HTR-8/SVneo (cell line): ENCODE measurements at places on chromosomes 7 and 10.

- DNase-seq, result no peak
These were observed 30.4 kb upstream of the CDK13 start for GRCh38 chr7:39919646-39920045.

DNA sequence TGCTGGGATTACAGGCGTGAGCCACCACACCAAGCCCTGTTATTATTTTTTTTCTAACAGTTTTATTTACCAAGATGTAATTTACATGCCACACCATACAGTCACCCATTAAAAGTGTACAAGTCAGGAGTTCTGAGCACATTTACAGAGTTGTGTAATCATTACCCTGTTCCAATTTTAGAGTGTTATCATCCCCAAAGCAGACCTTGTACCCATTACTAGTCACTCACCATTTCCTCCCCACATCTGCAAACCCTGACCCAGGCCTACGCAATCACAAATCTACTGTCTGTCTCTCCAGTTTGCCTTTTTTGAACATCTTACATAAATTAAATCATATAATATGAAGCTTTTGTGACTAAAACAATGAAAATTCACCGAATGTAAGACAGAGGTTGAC lies 402.9 kb upstream of the FOXK1 start:
- DNase-seq, result no peak

DNA sequence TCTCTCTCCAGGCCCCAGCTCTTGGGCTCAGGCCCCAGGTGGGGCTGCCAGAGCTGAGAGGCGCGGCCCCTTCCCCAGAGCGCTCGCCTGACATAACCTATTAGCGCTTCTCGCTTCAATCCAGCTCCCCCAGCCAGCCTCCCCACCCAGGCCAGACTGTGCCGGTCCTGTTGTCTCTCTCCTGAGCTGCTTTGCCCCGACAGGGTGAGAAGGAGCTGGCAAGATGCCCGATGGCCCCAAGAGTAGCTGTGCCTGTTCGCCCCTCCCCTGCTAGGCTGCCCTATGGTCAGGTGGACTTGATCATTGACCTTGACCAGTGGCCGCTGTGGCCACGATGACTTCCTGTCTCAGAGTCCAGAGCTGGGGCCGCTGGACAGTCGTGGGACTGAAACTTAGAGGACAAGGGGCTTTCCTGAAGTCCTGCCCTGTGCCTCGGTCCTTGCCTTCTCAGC lies 9.1 kb downstream of the TMEM270 start:
- DNase-seq, result no peak

- no peak for DNase-seq
These were observed 274.1 kb downstream of the PRPF18 start for GRCh38 chr10:13860886-13861285.

- no peak for DNase-seq
These were observed 262.8 kb upstream of the TCERG1L start for GRCh38 chr10:131574363-131574706.

GRCh38 chr7:71237945-71238344 lies 106.0 kb downstream of the GALNT17 start:
- DNase-seq, result no peak

- DNase-seq, result no peak
These were observed 725.2 kb downstream of the SUGCT start for GRCh38 chr7:40859965-40860543.

- DNase-seq, result no peak
These were observed 12.9 kb downstream of the SGCE start for GRCh38 chr7:94642838-94643653.

GRCh38 chr7:111229181-111229740 lies 138.3 kb downstream of the LRRN3 start:
- DNase-seq, result no peak

DNA sequence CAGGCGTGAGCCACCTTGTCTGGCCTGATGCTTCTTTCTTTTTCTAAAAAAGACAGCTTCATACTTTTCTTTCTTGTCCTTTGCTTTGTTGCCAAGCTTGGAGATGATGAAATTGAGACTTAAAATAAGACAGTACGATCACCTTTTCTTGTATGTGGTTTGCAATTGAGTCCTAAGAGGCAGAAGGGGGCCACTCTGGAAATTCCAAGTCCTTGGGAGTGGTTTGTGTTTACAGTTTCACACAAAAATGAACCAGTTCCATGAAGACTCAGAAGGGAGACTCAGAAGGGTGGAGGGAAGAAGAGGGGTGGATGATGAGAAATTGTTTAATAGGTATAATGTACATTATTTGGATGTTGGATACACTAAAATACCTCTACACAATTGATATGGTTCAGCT lies 70.7 kb upstream of the TNS3 start:
- no peak for DNase-seq

- no peak for DNase-seq
These were observed 9.2 kb downstream of the AQP1 start for GRCh38 chr7:30920584-30921539.

- DNase-seq, result no peak
These were observed 317.8 kb downstream of the SH2D4B start for GRCh38 chr10:80855348-80855971.

GRCh38 chr7:149741629-149742028 lies 31.8 kb downstream of the ZNF467 start:
- no peak for DNase-seq

- no peak for DNase-seq
These were observed 52.7 kb downstream of the GRB10 start for GRCh38 chr7:50729962-50730361.

GRCh38 chr7:92832534-92833023 lies 3.8 kb downstream of the CDK6 start:
- no peak for DNase-seq

DNA sequence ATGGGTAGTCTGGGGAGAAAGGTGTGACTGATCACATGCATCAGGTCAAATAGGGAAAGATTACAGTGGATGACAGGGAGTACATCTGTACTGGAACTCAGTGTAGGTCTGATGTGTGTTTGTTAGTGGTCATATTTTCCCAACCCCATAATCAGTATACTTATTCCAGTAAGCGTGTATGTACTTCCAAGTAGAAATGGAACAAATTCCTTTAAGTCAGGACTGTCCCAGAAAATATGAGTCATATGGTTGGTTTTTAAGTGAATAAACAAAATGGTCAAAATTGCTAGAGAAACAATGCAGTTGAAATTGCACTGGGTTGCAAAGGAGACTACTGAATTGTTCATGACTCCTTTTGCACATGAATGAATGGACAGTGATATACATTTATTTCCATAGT lies 118.8 kb upstream of the MYO3A start:
- no peak for DNase-seq

GRCh38 chr10:4241724-4242345 lies 456.8 kb upstream of the KLF6 start:
- peak; percentile 24 for DNase-seq

- no peak for DNase-seq
These were observed 36.4 kb downstream of the ZRANB1 start for GRCh38 chr10:124978376-124978725.

GRCh38 chr7:149864023-149864422 lies 9.7 kb upstream of the ATP6V0E2 start:
- DNase-seq, result no peak

DNA sequence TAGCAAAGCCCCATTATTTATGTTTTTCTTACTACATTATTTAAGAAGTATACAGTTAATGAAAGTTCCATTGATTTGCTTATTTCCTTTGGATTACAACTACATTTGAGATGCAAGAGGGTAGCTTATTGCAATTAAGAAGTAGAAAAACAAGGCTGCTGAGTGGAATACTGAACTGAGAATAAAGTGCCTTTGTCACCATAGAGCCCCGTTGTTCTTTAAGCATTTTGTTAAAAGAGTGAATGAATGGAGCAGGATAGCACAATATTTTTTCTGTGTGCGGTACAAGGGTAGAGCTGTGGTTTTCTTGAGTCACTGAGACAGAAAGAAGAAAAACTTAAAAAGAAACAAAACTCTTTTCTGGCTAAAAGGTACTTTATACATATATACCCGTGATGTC lies 45.6 kb downstream of the ZNF277 start:
- DNase-seq, result no peak

DNA sequence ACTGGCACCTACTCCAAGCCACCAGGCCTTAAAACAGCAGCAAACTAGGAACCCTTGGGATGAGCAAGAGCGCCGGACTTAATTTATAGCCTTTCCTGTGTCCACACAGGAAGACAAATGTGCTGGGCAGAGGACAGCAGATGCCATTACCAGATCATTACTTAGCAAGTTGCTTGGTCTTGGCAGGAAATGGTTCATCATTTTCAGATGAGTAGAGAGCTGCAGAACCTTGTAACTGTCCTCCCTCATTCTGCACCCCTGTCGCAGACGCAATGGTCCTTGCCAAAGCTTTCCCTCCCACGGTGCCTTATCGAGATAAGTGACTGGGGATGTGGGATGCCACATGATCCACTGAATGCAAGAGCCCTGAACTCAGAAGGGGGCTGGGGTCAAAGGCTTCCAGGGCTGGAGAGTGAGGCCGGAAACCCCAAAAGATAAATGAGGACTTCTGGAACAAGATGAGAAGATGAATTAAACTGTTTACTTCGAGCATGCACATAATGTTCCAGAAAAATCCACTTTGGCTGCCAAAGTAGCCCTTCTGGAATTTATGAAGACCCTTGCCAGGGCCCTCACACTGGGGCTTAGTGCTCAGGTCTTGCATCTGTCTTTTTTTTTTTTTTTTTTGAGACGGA lies 145.6 kb upstream of the ZNF32 start:
- DNase-seq, result no peak

DNA sequence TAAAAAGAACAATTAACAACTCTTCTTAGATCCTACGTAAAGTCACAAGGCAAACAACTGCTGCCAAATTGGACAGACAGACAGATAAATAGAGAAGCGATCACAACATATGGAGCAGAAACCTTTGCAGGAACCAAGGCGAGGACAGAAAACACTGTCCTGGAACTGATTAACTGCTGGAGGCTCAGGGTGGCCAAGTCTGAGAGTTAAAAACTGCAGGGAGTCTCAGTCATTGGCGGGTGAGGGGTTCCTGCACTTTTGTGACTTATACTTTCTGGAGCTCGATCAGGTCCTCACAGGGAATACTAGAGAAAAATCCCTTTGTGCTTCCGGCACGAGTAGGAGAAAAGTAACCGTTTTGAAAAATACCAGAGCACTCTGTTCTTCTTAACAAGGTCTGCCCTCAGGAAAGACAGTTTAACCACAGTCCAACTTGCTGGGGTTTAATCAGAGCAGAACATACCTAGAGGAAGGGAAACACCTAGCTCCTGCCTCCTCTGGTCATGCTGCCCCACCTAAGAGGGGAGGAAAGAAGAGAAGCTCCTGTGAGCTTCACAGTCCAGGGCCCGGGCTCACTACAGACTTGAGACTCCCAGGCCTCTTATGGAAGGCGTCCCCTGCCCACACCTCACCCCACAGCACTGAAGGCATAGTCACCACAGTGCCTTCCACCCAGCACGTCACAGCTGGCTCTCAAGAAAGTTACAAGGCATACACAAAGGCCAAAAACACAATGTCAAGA lies 74.9 kb downstream of the LARP4B start:
- no peak for DNase-seq

GRCh38 chr10:35324196-35324595 lies 12.1 kb upstream of the CCNY start:
- no peak for DNase-seq

DNA sequence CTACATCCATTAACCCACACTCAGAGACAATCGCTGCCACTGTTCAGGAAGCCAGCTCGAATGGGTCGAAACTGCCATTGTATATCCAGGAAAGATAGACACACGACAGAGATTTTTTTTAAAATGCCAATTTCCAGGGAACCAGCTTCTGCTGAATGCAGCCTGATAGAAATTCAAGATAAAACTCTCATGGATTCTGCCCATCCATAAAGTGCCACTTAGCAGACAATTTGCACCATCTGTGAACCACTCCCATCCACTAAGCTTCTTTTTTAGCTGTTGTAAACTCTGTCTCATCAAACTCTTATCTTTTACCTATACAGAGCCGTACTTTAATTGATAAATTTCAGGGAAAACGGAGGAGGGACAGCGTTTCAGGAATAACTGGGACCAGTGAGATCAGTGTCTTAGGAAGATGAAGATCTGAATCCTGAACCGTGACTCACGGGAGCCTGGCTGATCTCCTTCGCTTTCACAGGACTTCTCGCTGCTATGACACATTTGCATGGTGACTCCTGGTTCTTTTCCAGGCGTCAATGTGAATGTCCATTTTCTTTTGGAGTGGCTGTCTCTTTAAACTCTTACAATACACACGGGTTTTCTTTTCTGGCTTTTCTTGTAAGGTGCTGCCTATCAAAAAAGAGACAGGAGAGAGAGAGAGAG lies 103.4 kb downstream of the FAM204A start:
- no peak for DNase-seq

GRCh38 chr7:43588477-43589132 lies 5.7 kb downstream of the STK17A start:
- no peak for DNase-seq

- no peak for DNase-seq
These were observed 430.5 kb downstream of the GATA3 start for GRCh38 chr10:8485032-8485431.

DNA sequence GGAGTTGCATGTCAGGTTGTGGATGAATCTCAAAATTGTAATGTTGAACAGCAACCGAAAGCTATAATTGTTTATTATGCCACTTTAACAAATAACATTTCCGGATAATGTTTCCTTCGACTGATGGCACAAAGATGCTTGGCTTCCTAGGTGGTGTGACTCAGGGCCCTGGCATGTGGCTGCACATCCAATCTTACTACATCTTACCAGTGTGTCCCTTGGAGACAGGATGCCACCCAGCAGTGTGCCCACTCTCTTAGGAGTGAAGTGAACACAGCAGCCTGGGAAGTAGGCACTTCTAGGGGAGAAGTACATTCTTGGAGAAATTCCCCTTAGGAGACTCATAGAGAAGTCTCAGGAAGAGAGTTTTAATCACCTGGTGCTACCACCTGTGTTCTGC lies 33.0 kb upstream of the GPR26 start:
- DNase-seq, result no peak

GRCh38 chr10:101631821-101632475 lies 43.8 kb downstream of the DPCD start:
- DNase-seq, result no peak

DNA sequence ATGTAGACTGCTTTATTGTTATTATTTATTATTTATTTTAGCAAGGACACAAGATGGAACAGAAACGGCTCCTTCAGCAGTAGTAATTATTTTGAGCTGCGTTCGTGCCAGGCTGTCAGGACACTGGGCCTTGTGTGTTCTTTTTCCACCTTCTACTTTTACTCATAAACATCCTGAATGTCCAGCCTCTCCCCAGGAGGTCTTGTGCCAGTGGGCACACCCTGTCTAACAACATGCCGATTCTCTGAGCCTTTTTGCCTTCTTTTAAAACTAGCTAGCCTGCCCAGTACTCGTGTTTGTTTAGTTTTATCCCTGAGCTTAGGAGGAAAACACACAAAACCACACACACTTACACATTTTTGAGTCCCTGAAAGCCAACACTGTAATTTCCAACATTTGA lies 1.2 kb downstream of the SCIN start:
- no peak for DNase-seq
